Endothelial cell (in vitro differentiated cells): ENCODE measurements at places on chromosomes 6 and 20. TPM values are rescaled to one million over a fixed set of nuclear protein-coding genes. Genes with fewer than 3 reads are reported as not detected.

The DPPA5 gene
- not detected for total RNA-seq

The SYCP2 gene
- 2.1 TPM for total RNA-seq

- no peak for DNase-seq
These were observed 102.1 kb downstream of the CEBPB start for GRCh38 chr20:50292591-50293283.

- no peak for DNase-seq
These were observed 197.5 kb upstream of the JARID2 start for GRCh38 chr6:15048367-15048766.

GRCh38 chr6:7899889-7900213 lies 10.7 kb downstream of the TXNDC5 start:
- DNase-seq, result no peak

DNA sequence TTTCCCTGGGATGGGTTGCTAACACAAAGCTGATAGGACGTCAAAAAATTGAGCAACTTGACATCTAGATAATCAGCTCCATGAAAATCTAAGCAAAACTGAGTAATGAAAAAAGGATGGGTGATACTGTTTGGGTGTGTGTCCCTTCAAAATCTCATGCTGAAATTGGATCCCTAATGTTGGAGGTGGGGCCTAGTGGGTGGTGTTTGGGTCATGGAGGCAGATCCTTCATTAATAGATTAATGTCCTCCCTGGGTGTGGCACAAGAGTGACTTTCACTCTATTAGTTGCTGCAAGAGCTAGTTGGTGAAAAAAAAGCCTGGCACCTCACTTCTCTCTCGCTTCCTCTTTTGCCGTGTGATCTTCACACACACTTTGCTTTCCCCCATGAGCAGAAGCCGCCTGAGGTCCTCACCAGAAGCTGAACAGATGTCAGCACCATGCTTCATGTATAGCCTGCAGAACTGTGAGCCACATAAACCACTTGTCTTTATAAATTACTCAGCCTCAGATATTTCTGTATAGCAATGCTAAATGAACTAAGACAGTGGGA lies 160.9 kb downstream of the FRK start:
- DNase-seq, result no peak

- DNase-seq, result no peak
These were observed 22.1 kb downstream of the AFDN start for GRCh38 chr6:167848783-167849182.

DNA sequence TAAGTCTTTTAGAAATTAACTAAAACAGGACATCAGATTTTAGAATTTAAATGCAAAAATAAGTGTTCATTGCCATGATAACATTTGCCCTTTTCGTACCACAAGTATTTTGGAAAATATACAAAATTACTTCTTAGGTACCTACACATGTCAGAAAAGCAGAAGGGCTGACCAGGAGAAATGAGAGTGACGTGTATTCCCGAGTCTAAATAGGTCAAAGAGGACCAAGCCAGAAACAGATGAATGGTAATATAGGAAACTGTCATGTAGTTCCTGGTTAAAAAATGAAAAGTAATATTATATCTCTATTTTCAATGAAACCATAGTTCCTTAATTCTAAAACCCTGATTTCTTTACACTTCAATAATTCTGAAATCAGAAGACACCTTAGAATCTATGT lies 126.2 kb downstream of the IPCEF1 start:
- no peak for DNase-seq

- DNase-seq, result no peak
These were observed 24.0 kb downstream of the PCK1 start for GRCh38 chr20:57584768-57585461.

GRCh38 chr6:157456524-157456829 lies 75.5 kb downstream of the ZDHHC14 start:
- no peak for DNase-seq

DNA sequence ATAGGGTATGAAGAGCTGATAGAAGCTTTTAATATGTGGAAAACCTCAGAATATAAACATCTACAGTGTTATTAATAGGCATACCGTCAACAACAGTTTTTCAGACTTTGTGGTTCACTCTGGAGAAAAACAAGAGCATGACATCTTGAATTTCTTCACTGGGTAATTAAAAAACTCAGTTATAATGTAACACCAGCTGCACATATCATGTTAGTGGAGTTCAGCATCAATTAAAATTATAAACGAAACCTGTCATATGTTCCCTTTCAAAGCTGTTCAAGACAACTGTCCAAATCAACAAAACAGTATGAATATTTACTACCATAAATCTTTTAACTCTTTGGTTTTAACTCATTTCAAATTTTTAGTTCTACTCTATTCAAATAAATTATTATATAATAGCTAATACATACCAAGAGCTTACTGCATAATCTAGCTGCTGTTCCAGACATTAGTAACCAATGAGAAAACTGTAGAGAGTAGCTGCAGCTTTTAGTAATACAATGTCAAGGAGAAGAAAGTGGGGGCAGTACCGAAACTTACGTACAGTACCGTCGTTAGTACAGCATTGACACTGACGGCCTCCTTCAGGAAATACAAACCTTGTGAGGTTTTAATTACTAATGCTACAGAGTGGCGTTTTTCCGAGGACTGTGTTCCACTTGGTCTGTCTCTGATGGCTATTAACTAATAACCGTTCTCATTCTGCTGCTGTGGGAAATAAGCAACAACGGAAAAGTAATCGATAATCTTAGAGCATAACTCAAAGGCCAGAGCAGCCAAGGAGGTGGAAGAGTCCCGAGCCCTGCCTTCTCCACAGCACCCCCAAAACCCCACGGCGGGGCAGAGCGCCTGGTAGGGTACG lies 532 bp upstream of the PM20D2 start:
- no peak for DNase-seq

DNA sequence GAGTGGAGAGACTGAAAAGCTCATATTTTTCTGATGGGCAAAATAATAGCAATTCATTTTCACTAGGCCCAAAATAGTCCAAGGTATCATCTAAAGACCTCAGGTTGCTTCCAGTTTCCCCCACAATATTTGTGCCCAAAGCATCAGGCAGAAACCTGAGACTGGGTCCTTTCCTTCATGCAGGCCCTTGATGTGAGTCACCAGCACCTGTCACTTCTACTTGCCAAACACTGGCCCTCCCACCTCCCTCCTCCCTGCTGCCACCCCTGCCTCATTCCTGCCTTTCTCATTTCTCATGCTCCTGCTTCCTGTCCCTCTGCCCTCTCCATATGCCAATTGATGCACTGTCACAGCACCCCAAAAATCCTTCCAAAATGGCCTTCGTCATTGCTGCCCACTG lies 230.4 kb upstream of the CST7 start:
- no peak for DNase-seq

DNA sequence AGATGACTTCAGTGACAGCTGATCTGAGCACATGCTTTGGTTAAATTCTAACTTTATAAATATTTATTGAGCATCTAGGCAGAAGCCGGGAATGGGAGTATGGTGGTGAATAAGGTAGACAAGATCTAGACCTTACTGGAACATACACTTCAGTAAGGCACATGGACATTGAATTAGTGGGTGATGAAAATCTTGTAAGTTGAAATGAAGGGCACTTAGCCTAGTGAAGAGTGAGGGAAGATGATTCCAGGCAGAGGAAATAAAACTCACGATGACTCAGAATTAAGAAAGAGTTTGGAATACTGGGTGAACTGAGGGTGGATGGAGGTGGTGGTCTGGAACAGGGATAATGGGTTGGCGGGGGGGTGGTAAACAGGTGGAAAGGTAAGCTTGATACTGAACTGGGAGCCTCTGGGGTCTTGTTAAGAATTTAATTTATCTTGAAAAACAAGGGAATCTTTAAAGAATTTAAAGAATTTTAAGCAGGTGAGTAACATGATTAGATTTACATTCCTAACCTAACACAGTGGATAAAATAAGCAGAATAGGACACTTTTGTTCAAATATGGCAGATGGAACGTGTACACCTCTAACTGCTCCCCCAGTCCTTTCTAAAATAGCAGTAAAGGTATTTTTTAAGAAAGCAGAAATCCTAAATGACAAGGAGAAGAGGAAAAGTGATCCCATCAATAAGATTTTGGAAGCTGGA lies 75.2 kb upstream of the ARHGAP18 start:
- no peak for DNase-seq

GRCh38 chr6:47371139-47371869 lies 61.6 kb upstream of the TNFRSF21 start:
- DNase-seq, result no peak

GRCh38 chr6:85464722-85465150 lies 14.9 kb downstream of the NT5E start:
- DNase-seq, result no peak

- no peak for DNase-seq
These were observed 10.5 kb upstream of the TFAP2A start for GRCh38 chr6:10425176-10425974.

- no peak for DNase-seq
These were observed 235.9 kb downstream of the TFAP2C start for GRCh38 chr20:56865055-56865454.

DNA sequence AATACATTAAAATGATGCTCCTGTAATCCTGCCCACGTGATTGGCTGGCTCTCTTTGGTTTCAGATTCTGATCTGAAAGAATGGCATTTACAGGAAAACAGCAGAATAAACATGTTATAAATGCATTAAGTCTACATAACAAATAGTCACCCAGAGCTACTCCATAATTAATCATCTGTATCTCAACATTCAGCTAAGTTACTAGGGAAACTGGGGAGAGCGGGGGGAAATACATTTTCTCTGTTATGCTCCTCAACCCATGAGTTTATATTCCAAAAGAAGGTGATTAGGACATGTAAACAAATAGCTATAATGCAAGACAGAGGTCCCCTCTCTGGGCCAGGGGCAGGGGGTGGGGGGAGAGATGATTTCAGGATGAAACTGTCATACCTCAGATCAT lies 58.5 kb downstream of the MAP7 start:
- DNase-seq, result no peak

- peak; percentile 25 for DNase-seq
These were observed 278.6 kb downstream of the TBC1D32 start for GRCh38 chr6:121055572-121056163.

DNA sequence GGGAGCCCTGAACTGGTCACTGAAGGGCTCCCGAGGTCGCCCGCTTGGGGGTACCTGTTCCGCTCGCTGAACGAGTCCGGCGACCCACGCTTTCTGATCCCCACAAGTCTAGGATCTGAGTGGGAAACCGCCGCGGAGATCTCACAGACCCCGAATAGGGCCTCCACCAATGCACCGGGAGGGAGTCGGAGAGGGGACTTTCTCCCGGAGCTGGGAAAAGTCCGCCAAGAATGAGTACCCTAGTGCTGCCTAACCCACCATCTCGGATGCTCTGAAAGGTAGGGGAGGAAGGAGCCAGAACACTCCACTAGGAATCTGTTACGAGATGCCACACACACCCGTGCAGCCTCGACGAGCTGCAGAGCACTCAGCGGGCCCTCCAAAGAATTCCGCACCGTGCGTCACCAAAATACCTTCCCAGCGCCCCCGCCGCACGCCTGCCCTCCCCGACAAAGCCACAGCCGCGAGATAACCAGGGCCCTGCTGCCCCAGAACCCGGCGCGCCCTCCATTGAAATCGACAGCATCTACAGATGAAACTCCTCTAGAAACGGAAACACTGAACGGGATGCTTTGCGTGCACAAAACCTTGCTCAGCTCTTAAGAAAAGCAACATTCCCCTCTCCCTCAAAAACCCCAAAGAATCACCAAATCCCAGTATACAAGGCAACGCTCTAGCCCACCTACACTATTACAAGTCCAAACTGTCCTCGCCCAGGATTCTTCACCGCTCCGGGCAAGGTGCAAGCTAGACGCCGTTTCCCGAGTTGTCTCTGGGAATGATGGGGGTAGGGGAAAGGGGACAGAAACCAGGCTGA lies 686 bp downstream of the COL12A1 start:
- DNase-seq, result peak; percentile 27

- no peak for DNase-seq
These were observed 242.3 kb downstream of the TBX18 start for GRCh38 chr6:84522135-84522549.

- DNase-seq, result no peak
These were observed 70.9 kb upstream of the MPC1 start for GRCh38 chr6:166453651-166454050.

DNA sequence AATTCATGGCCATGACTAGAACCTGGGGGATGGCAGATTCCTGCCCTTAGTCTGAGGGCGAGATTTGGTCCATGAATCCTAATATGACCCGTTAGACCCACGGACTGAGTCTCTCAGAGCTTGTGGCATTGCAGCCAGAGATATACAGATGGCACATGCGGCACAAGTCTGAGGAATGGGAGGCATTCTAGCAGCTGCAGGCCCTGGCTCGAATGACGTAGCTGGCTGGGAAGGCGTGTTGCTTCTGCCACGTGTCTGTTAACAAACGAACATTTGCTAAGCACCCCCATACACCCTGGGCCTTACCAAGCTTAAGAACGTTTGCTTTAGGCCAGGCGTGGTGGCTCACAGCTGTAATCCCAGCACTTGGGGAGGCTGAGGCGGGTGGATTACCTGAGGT lies 68.0 kb downstream of the CD164 start:
- no peak for DNase-seq

DNA sequence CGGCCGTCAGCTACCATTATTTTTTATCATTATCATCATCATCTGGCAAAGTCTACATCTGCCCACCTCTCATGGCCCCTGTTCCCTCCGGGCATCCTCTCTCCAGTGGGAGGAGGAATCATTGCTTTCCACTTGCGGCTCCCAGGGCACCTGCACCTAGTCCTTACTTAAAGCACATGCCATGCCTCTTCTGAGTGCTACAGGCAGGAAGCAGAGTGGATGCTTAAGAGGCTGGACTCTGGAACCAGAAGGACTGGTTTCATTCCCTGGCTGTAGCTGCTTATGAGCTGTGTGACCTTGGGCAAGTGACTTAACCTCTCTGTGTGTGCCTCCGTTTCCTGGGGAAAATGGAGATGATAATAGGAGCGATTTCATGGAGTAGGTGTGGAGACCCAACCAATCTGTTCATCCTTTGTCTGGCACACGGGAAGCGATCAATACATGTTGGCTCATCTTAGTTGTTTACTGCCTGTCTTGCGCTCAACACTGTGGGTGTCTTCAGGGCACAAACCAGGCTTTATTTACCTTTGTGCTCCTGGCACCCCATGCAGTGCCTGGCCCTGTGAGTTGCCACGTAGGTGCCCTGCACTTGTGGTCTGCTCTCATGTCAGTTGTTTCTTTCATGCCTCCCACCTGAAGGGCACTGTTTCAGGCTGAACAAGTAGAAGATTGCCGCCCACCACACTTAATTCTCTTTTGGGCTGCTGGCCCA lies 317.0 kb upstream of the SULF2 start:
- DNase-seq, result no peak

DNA sequence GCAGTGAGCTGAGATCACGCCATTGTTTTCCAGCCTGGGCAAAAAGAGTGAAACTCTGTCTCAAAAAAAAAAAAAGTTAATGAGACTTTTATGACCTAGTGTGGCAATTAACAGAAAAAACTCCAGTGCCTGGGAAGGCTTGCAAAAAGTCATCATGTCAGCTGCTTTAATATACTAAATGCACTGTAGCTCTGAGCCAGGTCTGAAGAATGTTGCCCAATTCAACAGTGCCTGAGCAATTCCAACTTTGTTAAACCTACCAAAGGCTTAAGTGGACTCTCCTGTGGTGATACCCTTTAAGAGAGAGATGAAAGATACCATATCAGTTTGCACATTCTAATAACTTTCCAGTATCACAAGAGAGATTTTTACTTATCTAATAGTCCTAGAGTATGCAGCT lies 6.5 kb upstream of the ROS1 start:
- DNase-seq, result no peak

- no peak for DNase-seq
These were observed 45.3 kb upstream of the DSN1 start for GRCh38 chr20:36818861-36819260.
